Bronchus fibroblast of lung (primary cell): ENCODE measurements at places on chromosomes 11 and 22. TPM values are rescaled to one million over a fixed set of nuclear protein-coding genes. Genes with fewer than 3 reads are reported as not detected.

OR10W1 gene
- not detected in 2 replicates for total RNA-seq

GLYATL2 gene
- total RNA-seq: 0.74 and 1.3 TPM in 2 replicates

KRTAP5-9 gene
- not detected in 2 replicates for total RNA-seq

SEC14L6 gene
- under 0.01 and 0.50 TPM in 2 replicates for total RNA-seq

APOA5 gene
- total RNA-seq: not detected in 2 replicates

CDC45 gene
- 45.9 and 47.9 TPM in 2 replicates for total RNA-seq

ENDOD1 gene
- total RNA-seq: 20.1 and 23.4 TPM in 2 replicates

TREH gene
- not detected in 2 replicates for total RNA-seq

KCNJ1 gene
- total RNA-seq: not detected in 2 replicates

STX5 gene
- 43.2 and 45.8 TPM in 2 replicates for total RNA-seq

OR51I1 gene
- total RNA-seq: not detected in 2 replicates

C11orf97 gene
- not detected in 2 replicates for total RNA-seq

OLFML1 gene
- 2.5 and 3.2 TPM in 2 replicates for total RNA-seq

C11orf21 gene
- under 0.01 TPM in 1 of 2 replicates, not detected in the other for total RNA-seq

CASP1 gene
- 19.3 and 23.9 TPM in 2 replicates for total RNA-seq

APOC3 gene
- total RNA-seq: not detected in 2 replicates

TRIM6 gene
- total RNA-seq: 3.7 TPM in 2 replicates

F2 gene
- total RNA-seq: not detected in 2 replicates

C22orf39 gene
- total RNA-seq: 36.0 and 40.0 TPM in 2 replicates

TSSK2 gene
- total RNA-seq: not detected in 2 replicates

MUC5B gene
- total RNA-seq: not detected in 2 replicates

UBQLNL gene
- total RNA-seq: under 0.01 and 0.17 TPM in 2 replicates

PHOX2A gene
- total RNA-seq: not detected in 2 replicates

TYR gene
- total RNA-seq: not detected in 2 replicates

LDHAL6A gene
- 0.17 TPM in 1 of 2 replicates, not detected in the other for total RNA-seq

OR6A2 gene
- not detected in 2 replicates for total RNA-seq

PANX3 gene
- not detected in 2 replicates for total RNA-seq

MOGAT2 gene
- not detected in 2 replicates for total RNA-seq

TMEM45B gene
- total RNA-seq: not detected in 2 replicates

HBB gene
- not detected in 2 replicates for total RNA-seq

PRR33 gene
- total RNA-seq: not detected in 2 replicates

TLCD5 gene
- total RNA-seq: 4.2 and 5.2 TPM in 2 replicates

RABL2B gene
- 11.6 and 13.1 TPM in 2 replicates for total RNA-seq

OR5A1 gene
- total RNA-seq: not detected in 2 replicates

GRK2 gene
- total RNA-seq: 38.8 and 41.8 TPM in 2 replicates

VPREB1 gene
- not detected in 2 replicates for total RNA-seq

POU2AF2 gene
- not detected in 2 replicates for total RNA-seq
